ENCODE measurements at places on chromosomes 2 and 18.

- H3K4me3 ChIP-seq = peak overlapping the region; percentile 85
- peaks cover 59% of the 10 kb centered on the region for H3K4me1 ChIP-seq
- H3K27ac ChIP-seq = peak overlapping the region; percentile 89
- H3K27me3 ChIP-seq = peaks cover 3% of the 10 kb centered on the region
- DNase-seq = peak; percentile 70
Observed at GRCh38 chr2:226798422-226799210, 1.0 kb downstream of the IRS1 start.

- no peak overlapping the region for H3K27ac ChIP-seq
- peaks cover 4% of the 10 kb centered on the region for H3K36me3 ChIP-seq
- H3K27me3 ChIP-seq = no peaks in the 10 kb centered on the region
- peaks cover 16% of the 10 kb centered on the region for H3K4me1 ChIP-seq
- no peak overlapping the region for H3K4me3 ChIP-seq
Observed at GRCh38 chr2:161068670-161069069, 91.6 kb upstream of the TANK start.

DNA sequence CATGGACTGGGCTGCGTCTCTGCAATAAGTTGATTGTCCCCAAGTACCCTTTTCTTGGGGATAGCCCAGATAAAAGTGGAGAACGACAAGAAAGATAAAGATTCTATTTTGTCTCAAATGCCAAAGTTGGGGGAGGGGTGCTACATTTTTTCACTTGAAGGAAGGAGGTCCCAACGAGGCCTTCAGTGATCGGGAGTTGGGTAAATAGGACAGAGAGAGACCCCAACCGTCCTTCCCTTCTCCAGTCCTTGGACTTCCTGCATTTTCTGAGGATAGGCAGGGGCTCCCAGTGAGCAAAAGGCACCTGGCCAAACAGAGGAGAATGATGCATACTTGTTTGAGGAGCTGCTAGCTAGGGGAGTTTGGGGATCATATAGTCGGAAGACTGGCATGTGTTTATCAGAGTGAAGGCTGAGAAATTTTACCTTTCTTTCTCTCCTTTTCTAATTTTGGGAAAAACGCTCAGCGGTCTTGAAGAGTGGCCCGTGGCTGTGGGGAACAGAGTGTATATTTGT is 3.5 kb upstream of the EN1 start:
- peaks cover 4% of the 10 kb centered on the region for H3K36me3 ChIP-seq
- H3K4me1 ChIP-seq = peaks cover 13% of the 10 kb centered on the region
- peaks cover 100% of the 10 kb centered on the region for H3K27me3 ChIP-seq
- no peak for DNase-seq
- H3K4me3 ChIP-seq = no peak overlapping the region

DNA sequence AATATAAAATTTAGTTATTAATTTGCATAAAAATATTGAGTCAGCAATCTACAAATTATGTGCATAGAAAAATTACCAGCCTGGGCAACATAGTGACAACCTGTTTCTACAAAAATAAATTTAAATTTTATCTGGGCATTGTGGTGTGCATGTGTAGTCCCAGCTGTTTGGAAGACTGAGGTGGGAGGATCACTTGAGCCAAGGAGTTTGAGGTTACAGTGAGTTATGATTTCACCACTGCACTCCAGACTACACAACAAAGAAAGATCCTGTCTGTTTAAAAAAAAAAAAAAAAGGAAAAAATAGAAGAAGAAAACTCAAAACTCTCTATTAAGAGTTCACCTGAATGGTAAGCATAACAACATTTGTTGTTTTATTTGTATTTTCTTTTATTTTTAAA is 1048.4 kb upstream of the CDH2 start:
- DNase-seq = no peak
- H3K27ac ChIP-seq = no peak overlapping the region
- H3K27me3 ChIP-seq = no peaks in the 10 kb centered on the region
- H3K4me1 ChIP-seq = no peaks in the 10 kb centered on the region
- H3K4me3 ChIP-seq = no peak overlapping the region

DNA sequence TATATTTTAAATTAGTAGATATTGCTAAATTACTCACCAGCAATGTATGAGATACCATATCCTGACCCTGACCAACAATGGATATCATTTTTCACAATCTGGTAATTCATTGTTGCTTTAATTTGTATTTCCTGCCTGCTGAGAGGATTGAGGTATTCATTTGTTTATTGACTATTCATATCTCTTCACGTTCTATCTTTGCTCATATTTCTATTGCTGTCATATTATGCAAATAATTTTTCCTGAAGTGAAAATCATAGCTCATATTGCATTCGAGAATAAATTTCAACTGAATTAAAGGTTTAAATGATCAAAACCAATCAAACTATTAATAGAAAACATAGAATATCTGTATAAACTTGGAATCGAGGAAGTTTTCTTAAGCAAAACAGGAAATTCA is 31.0 kb downstream of the INO80D start:
- H3K27me3 ChIP-seq = no peaks in the 10 kb centered on the region
- peaks cover 35% of the 10 kb centered on the region for H3K36me3 ChIP-seq
- no peak for DNase-seq
- H3K27ac ChIP-seq = no peak overlapping the region

- no peak overlapping the region for H3K27ac ChIP-seq
- peaks cover 11% of the 10 kb centered on the region for H3K27me3 ChIP-seq
- H3K36me3 ChIP-seq = no peaks in the 10 kb centered on the region
- H3K4me3 ChIP-seq = no peak overlapping the region
- no peaks in the 10 kb centered on the region for H3K4me1 ChIP-seq
Observed at GRCh38 chr2:3107567-3107966, 270.1 kb downstream of the EIPR1 start.

DNA sequence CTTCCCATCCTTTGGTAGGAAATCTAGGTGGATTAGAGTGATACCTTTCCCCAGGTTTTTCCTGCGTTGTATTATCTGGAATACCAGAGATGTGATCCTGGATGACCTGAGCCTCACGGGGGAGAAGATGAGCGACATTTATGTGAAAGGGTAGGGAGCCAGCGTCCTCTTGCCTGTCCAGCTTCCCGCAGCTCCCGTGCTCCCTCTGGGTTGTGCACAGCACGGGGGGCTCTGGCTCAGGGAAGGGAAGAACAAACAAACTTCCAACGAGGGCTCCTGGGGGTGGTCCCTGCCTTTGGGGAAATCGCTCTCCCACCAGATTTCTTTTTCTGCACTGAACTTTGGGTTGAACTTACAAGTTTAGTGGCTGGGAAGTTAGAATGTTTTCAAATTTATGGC is 215.7 kb downstream of the DYSF start:
- no peak overlapping the region for H3K27ac ChIP-seq
- DNase-seq = no peak
- no peak overlapping the region for H3K4me3 ChIP-seq
- H3K4me1 ChIP-seq = no peaks in the 10 kb centered on the region
- H3K36me3 ChIP-seq = no peaks in the 10 kb centered on the region

GRCh38 chr18:33116376-33116775 is 324.1 kb downstream of the CCDC178 start:
- no peaks in the 10 kb centered on the region for H3K36me3 ChIP-seq
- no peaks in the 10 kb centered on the region for H3K27me3 ChIP-seq
- H3K4me1 ChIP-seq = no peaks in the 10 kb centered on the region
- no peak overlapping the region for H3K4me3 ChIP-seq
- DNase-seq = no peak
- H3K27ac ChIP-seq = no peak overlapping the region

GRCh38 chr2:100731535-100731981 is 88.4 kb upstream of the NPAS2 start:
- no peaks in the 10 kb centered on the region for H3K4me1 ChIP-seq
- H3K36me3 ChIP-seq = no peaks in the 10 kb centered on the region
- H3K4me3 ChIP-seq = no peak overlapping the region
- H3K27ac ChIP-seq = no peak overlapping the region
- peaks cover 21% of the 10 kb centered on the region for H3K27me3 ChIP-seq
- no peak for DNase-seq

GRCh38 chr2:46695283-46695682 is 215.9 kb downstream of the TMEM247 start:
- H3K27me3 ChIP-seq = peaks cover 13% of the 10 kb centered on the region
- H3K27ac ChIP-seq = no peak overlapping the region
- no peaks in the 10 kb centered on the region for H3K36me3 ChIP-seq

DNA sequence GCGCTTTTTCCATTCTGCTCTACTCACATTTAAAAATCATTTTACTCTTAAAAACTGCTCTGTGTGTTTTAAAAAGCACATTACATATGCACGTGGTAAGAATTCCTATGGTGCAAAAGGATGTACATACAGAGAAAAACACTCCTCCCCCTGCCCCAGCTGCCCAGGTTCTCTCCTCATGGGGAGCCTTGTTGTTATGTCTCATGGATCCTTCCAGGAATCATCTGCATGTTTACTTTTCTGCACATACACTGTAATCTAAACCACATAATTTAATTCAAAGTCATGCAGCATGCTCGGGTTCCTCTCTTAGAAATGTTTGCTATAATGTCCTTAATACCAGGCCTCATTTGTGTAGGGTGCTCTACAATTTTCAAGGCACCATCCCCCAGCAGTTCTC is 243.3 kb downstream of the LOXHD1 start:
- no peak for DNase-seq
- no peak overlapping the region for H3K4me3 ChIP-seq
- no peaks in the 10 kb centered on the region for H3K4me1 ChIP-seq
- H3K27ac ChIP-seq = no peak overlapping the region

DNA sequence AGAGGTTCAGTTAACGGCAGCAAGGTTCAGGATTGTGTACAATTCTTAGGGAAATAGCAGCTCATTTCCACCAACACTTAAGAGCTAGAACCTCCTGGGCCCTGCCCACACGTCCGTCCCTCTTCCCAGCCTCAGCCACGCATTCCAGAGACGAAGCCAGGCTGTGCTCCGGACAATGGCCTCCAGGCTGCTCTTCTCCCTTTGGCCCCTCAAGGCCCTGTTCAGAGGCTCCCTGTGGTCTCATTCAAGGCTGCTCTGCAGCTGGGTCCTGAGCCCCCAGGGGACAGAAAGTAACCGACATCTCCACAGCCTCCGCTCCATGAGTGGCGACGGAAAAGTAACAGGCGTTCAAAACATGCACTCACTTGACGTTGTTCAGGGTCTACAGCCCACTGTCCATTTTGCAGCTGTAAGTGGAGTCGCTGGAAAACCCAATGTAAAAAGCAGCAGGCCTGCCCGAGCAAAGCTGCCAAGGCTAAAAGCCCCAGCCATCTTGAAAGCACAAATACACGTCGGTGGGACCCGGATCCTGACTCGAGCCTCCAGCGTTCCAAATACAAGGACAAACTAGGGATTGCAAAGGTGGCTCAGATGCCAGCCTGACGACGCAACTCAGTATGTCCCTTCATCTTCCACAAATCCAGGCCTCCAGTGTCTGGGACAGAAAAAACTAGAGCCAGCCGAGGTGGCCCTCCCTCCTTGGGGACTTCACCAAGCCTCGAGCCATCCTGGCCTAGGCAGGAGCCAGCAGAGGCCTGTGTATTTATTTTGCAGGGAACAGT is 76.9 kb downstream of the NDUFA10 start:
- H3K27ac ChIP-seq = no peak overlapping the region
- H3K4me3 ChIP-seq = no peak overlapping the region
- peaks cover 17% of the 10 kb centered on the region for H3K4me1 ChIP-seq

- DNase-seq = no peak
- peaks cover 14% of the 10 kb centered on the region for H3K27me3 ChIP-seq
- H3K27ac ChIP-seq = no peak overlapping the region
- no peaks in the 10 kb centered on the region for H3K4me1 ChIP-seq
- H3K4me3 ChIP-seq = no peak overlapping the region
Observed at GRCh38 chr2:235151152-235151551, 199.3 kb downstream of the SH3BP4 start.

DNA sequence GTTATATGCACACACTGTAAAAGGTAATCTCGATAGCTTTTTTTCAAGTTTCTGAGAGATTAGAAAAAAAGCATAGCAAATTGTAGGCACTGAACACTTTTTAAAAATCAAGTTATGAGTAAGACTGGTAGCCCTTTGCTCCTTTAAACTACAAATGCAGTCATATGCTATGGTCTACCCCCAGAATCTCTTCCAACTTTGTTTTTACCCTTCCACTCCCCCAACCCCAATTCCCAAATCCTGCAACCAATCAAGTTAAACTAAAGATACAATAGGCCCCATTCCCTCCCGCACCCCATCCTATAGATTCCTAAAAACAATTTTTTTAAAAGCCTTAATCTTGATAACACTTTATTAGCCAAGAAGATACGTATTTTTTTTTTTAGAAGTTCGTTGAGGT is 752 bp upstream of the BAZ2B start:
- DNase-seq = no peak
- peaks cover 1% of the 10 kb centered on the region for H3K36me3 ChIP-seq
- peaks cover 12% of the 10 kb centered on the region for H3K4me1 ChIP-seq

DNA sequence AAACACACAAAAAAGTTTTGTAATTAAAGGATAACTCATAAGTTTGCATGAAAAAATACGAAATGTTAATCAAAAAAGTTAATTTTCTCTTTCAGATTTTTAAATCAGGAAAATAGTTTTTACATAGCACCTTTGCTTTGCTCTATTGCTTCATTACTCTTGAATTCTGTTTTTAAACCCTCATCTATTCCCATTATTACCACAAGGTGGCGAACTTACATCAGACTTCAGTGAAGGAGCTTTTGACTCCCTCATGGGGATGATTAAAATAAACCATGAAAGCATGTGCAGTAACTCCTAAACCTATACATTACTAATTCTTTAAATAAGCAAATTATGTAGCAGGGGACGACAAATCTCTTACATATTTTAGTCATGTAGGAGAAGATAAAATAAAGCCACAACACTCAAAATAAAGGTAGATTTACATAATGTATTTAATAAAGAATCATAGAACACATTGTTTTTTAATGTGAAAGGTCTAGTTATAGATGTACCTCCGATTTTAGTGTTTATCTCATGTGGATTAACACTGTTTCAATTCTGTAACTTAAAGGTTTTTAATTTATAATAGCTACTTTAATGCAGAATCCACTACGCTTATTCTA is 105.2 kb downstream of the NETO1 start:
- no peak overlapping the region for H3K4me3 ChIP-seq
- no peak overlapping the region for H3K27ac ChIP-seq
- H3K4me1 ChIP-seq = no peaks in the 10 kb centered on the region
- H3K27me3 ChIP-seq = no peaks in the 10 kb centered on the region
- no peak for DNase-seq

- no peaks in the 10 kb centered on the region for H3K36me3 ChIP-seq
- no peak overlapping the region for H3K27ac ChIP-seq
- H3K4me3 ChIP-seq = no peak overlapping the region
- no peaks in the 10 kb centered on the region for H3K4me1 ChIP-seq
- DNase-seq = no peak
- H3K27me3 ChIP-seq = no peaks in the 10 kb centered on the region
Observed at GRCh38 chr2:62118160-62118559, 77.8 kb upstream of the B3GNT2 start.

- H3K4me1 ChIP-seq = peaks cover 6% of the 10 kb centered on the region
- no peaks in the 10 kb centered on the region for H3K36me3 ChIP-seq
- no peak overlapping the region for H3K4me3 ChIP-seq
- H3K27ac ChIP-seq = no peak overlapping the region
Observed at GRCh38 chr18:79790996-79791972, 6.5 kb upstream of the KCNG2 start.

GRCh38 chr18:68406761-68407160 is 308.1 kb downstream of the TMX3 start:
- no peak overlapping the region for H3K4me3 ChIP-seq
- no peaks in the 10 kb centered on the region for H3K36me3 ChIP-seq
- H3K4me1 ChIP-seq = no peaks in the 10 kb centered on the region
- no peak for DNase-seq
- H3K27me3 ChIP-seq = no peaks in the 10 kb centered on the region

GRCh38 chr18:27010784-27011183 is 145.3 kb upstream of the AQP4 start:
- H3K27ac ChIP-seq = no peak overlapping the region
- H3K4me1 ChIP-seq = no peaks in the 10 kb centered on the region
- H3K27me3 ChIP-seq = no peaks in the 10 kb centered on the region
- H3K4me3 ChIP-seq = no peak overlapping the region
- DNase-seq = no peak
